Activated naive CD8-positive, alpha-beta T cell treated with anti-CD3 and anti-CD28 coated beads, Interleukin-2, amount 10 ng/mL, durations not matched to agents 7 days and 5 days (primary cell): ENCODE measurements at places on chromosomes 2 and 18.

- DNase-seq: no peak
These were observed 1674.5 kb upstream of the NXPH2 start for GRCh38 chr2:140454717-140455116.

GRCh38 chr18:63578357-63578958 is 8.7 kb upstream of the SERPINB13 start:
- no peak for DNase-seq

GRCh38 chr2:235382601-235383000 is 111.2 kb upstream of the AGAP1 start:
- DNase-seq: no peak

DNA sequence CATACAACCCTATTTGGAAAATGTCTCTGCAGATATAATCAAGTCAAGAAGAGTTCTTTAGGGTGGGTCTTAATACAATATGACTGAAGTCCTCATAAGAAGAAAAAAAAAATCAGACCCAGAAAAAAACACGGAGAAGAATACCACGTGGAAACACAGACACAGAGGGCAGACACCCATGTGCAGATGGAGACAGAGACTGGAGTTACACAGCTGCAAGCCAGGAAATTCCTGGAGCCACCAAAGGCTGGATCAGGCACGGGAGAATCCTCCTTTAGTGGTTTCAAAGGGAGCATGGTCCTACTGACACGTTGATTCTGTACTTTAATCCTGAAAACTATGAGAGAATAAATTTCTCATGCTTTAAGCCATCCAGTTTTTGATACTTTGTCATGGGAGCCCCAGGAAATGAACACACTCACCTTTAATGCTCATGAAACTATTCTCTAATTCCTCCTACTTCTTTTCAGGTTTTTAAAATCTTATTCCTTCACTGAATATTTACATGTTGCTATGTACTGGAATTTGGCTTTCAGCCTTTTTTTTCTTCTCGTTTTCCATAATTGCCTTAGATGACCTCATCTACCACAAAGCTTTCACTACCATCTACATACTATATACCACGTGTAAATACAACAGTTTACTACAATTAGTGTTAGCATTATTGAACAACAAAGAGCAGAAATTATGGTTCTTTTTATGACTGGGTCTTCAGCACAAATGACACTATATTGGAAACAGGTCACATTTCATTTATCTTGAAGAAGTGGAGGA is 529.1 kb downstream of the IRS1 start:
- DNase-seq: no peak

DNA sequence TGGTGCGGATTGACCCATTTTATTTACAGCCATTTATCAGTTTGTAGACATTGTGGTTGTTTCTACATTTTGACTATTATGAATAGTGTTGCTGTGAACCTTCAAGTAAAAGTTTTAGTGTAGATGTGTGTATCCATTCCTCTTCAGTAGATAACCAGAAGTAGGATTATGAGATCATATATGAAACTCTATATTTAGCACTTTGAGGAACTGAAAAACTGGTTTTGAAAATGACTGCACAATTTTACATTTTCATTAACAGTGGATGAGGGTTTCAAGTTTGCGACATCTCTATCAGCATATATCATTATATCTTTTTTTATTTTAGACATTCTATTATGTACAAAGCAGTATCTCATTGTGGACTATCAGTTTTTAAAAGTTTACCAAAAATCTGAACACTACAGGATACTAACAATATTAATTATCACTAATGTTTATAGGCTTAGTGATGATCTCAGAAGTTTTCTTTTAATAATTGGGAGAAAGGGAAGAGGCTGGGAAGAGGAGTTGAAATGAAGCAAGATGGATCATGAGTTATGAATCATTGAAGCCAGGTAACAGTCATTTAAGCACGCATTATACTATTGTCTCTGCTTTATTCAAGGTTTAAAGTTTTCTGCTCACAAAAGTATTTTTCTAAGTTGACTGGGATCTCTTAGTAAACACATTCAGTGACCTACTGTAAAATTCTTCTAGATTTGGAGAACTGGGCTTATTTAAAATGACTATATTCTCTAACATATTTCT is 329.0 kb upstream of the LRATD1 start:
- no peak for DNase-seq

DNA sequence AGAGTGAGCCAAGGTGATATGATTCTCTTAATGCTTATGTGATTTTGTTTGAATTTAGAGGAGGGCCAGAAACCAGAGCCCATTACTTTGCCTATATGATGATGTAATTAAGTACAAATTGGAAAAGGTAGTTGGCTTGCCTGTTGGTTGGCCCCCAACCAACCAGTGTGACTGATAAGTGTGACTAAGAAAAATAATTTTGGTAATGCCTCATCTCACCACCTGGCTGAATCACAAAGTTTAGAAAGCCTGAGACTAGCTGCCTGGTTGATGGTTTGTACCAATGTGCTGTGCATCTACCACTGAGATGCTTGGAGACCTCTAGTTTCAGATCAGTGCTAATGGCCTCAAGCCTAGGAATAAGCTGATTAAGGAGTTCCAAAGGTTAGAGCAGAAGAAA is 338.7 kb downstream of the CDH2 start:
- DNase-seq: no peak

GRCh38 chr18:43875511-43875910 is 598.2 kb upstream of the SYT4 start:
- no peak for DNase-seq

DNA sequence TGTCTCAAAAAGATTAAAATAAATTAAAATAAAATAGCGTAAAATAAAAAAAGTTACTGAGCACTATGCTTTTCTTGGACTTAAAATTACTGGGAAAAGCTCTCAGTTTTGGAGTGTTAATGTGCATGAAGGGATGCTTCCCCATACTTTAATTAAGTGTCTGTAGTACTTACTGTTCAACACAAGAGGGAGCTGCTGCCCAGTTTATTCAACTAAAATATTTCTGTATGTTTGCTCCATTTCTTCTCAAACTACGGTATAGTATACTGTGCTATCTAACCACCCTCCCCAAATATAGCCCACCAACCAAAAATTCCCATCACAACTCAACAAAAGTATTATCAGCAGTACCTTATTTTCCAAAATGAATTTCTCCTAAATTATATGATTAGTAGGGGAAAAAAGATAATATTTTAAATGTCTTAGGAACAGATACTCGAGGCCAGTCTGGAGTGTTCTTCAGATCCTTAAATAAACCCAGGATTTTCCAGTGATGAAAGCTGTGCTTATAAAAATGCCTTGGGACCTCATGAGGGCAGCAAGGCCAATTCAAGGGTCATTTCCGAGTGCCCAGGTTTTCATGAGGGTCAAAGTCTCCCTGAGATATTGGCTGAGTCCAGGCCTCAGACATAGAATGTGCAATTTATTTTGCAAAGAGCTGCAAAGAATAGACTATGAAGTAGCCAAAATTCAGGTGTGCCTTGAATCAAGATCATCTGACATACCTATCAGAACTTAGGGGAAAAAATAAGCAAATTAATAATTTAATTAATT is 64.1 kb downstream of the CHRNA1 start:
- DNase-seq: no peak

DNA sequence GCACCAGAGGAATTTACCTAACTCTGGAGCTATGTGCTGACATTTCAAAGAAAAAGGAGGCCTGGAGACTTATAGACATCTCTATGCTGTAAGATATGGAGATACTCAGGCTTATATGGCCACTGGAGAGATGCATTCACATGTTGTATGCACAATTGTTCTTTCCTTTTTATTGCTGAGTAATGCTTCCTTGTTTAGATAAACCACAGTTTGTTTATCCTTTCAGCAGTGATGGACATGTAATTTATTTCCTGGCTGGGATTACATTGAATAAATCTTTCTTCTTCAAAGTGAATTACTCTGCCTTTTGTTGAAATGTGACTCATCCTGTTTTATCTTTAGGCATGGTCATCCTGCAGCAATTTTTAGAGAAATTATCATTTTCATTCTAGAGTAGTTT is 716.7 kb upstream of the GCFC2 start:
- no peak for DNase-seq

DNA sequence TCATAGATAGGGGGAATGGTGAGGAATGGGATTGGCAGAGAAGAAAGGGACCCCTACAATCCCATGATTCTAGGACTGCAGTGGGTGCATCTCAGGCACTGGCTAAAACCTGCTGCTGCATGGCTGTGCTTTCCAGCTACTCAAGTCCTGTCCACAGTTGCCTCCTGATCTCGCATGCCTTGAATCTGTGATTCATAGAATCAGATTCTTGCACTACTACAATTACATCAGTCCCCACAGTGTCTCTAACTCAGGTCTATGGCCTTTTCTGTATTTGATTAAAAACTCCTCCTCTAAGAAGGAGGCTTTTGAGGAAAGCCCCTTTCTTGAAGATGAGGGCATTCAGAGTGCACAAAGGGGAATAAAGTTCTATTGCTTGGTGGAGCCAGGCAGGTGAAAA is 117.4 kb downstream of the LRATD1 start:
- DNase-seq: no peak

- DNase-seq: no peak
These were observed 55.0 kb upstream of the CTDP1 start for GRCh38 chr18:79624356-79625170.

DNA sequence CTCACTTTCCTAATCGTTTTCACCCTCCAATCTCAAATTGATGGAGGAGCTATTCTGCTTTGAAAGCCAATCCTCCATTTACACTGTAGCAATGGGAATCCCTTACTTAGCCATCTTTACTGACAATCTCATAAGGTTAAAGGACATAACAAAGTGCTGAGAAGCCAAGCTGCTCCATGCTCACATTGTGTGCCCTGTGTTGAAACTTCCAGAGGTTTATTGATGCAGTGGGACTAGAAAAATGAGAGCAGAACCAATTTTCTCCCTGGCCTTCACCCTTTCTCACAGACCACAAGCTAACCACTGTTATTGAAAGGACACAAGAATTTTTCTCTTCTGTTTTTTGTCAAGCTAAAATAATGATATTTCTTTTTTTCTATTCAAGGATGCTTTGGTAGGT is 63.8 kb downstream of the CSRNP3 start:
- DNase-seq: no peak

DNA sequence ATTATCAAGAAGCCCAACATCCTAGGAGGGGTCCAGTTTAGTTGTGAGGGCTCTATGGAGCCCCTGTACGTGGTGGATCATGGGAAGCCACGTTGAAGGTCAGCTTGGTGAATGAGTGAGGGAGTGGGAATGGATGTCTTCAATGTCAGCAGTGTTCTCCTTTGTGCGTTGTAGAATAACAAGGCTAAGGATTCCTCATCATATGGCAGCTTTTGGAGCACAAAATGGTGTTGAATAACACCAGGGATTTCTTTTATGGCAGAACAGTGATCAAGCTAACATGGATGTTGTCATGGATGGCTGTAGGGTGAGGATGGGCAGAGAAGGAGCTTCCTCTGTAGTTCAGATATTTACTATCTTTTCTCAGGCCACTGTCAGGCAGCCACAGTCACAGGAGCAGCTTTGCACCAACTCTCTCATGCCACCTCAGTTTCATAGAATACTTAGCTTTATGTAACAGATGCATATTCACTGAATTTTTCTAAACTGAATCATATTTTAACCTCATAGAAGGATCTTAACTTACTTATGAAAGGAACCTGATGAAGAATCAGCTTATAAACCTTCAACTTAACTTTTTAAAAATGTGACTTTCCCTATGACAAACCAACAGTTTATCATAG is 284.5 kb upstream of the EPAS1 start:
- no peak for DNase-seq

DNA sequence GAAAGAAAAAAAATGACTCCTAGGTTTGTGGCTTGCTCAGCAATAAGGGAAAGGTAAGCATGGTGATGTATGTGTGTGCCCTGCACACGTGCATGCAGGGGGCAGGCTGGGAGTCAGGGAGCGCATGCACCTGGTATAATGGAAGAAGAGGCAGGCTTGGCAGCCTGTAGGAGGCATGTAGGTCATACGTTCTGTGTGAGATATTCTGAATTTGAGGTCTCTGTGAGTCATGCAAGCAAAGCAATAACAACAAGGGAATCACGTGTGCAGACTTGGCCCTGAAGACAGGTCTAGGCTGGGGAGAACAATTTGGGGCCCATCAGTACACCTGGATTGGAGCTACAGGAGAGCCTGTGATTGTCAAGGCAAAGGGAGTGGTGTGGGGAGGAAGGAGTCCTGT is 94.5 kb upstream of the TTC39C start:
- no peak for DNase-seq

DNA sequence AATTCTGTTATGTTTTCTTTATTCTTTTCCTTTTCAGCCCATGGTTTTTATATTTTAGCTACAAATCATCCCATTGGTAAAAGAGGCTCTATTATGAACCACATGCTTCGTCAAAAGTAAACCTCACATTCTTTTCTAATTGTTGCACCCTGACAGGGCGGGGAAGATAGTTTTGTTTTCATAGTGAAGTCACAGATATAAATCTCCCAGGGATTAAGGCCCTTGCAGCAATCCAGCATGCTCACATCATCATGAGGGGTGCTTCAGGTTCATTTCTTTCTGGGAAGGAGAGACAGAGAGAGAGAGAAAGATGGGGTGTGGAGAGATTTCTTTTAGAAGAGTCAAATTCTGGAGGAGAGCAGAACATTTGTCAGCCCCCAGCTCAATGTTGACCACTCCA is 124.5 kb upstream of the CDC42EP3 start:
- DNase-seq: no peak

DNA sequence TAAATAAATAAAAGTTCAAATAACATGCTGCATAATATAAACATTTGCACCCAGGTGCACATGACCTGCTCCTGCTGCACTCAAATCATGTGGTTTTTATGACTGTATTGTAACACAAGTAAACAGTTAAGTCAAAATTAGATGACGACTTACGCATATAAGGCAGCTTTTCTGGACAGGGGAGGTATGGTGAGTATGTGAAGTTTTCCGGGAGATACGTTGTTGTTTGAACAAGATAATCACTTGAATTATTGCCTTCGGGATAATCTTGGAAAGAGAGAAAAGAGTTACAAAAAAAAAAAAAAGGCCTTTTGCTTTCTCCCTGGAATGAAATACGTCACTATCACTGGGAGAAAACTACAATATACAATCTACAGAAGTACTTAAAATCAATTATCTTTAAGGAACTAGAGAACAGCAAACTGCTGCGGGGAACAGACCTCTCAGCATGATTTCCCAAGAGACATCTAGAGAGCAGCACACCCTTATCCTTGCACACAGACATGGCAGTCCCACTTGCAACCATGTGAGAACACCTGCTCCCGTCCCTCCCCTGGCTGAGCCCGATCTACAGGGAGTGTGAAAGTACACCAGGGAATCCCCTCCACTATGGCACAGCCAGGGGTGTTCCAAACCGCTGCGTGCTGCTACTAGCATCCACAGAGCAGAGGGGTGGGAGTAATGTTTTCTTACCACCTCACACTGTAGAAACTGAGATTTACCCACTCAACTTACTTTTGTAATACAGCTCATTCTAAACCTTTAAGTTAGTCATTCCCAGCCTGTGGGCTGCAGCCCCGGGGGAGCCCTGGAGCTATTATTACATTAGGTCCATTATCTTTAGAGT is 26.3 kb downstream of the B4GALT6 start:
- DNase-seq: no peak

DNA sequence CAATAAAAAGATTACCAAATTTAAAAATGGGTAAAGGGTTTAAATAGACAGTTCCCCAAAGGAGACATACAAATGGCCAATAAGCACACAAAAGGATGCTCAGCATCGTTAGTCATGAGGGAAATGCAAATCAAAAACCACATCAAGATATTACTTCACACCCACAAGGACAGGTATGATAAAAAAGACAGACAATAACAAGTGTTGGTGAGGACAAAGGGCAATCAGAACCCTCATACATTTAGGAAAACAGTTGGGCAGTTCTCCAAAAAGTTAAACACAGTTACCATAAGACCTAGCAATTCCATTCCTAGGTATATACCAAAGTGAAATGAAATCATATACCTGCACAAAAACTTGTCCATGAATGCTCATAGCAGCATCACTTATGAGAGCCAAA is 14.5 kb downstream of the CREG2 start:
- no peak for DNase-seq

- DNase-seq: no peak
These were observed 325.0 kb upstream of the PKDCC start for GRCh38 chr2:41722668-41723369.
